ENCODE measurements at places on chromosomes 3 and 15.
A peak's percentile ranks its signal among the peaks of the same experiment; 100 is the strongest.

GRCh38 chr3:196513697-196514349 lies 1.3 kb downstream of the SMCO1 start:
- DNase-seq: no peak

DNA sequence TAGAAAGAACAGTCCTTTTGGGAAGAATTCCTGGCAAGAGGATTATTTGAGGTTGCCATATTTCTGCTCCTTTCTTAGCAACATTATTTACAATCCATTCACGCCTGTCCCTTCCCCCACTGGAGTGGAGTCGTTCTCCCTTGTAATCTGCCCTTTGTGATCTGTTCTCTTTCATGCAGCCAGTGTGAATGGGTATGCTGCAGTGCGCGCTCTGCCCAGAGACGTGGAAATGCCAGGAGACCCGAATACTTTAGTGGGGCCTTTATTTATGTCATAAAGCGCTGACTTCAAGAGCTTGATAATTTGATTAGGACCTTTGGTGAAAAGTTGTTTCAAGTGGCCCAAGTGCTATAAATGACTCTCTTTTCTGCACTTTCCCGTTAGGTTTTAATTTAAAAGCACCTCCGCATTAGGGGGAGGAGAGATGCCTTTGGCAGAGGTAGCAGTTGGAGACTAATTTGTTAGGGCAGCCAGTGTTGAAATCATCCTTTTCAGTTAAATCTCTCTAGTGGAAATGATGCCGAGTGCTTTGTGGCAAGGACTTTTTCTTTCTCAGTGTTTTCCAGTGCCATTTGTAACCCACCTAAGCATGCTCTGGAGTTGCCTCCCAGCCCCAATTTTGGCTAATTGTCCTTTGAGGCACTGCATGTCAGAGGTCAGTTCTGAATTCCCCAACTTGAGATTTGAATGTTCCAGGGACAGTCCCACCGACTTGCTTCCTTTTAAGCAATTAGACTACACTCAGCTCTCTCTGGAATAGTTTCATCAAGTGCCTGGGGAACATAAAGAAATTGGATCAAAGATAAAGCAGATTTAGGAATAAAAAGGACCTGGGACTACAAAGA lies 52.4 kb downstream of the PSMD6 start:
- DNase-seq: no peak

GRCh38 chr3:11221818-11222415 lies 50.3 kb upstream of the ATG7 start:
- DNase-seq: no peak

DNA sequence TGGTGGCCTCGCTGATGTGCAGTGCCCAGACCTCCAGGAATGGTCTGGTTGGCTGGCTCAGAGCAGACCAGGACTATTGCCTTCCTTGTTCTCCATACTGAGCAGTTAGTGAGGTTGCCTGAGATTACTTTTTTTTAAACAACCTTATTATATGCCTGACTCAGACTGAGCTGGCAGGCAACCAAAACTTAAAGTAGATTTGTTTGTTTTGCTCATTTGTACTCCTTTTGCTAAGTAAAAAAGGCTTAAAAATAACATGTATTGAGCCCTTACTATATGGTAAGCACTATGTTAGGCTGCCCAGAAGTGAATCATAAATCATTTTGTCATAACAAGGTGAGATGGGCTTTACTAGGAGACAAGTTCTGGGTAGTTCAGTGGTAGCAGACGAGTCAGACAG lies 92.4 kb downstream of the GHSR start:
- DNase-seq: no peak

GRCh38 chr3:185958626-185959025 lies 20.8 kb upstream of the TRA2B start:
- no peak for DNase-seq

DNA sequence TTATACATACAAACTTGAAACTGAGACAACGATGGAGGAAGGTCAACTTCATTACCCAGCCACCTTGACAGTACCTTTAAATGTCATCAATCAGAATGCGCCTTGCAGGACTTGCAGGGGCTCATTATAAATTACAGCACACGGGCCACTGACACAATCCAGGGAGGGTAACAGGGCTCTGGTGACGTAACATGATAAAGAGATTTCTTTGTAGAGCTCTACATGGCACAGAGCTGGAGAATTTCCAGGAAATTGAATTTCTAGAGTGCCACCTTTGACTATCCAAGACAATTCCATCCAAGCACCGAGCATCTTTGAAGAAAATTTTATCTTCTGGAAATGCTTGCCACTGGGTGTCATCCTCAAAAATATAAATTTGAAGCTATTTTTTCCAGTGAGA lies 486.0 kb downstream of the FOXP1 start:
- DNase-seq: no peak

DNA sequence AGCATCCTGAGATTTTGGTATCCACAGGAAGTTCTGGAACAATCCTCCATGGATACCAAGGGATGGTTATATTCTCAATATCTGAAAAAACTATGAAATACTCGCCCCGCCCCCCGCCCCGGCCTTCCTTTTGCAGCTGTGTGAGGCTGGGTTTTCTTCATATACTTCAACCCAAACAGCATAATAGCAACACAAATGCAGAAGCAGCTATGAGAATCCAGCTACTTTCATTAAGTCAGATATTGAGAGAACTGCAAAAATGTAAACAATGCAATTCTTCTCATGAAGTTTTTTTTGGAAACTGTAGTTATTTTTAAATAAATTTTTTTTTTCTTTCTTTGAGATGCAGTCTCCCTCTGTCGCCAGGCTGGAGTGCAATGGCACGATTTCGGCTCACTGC lies 10.9 kb upstream of the IDH2 start:
- no peak for DNase-seq

DNA sequence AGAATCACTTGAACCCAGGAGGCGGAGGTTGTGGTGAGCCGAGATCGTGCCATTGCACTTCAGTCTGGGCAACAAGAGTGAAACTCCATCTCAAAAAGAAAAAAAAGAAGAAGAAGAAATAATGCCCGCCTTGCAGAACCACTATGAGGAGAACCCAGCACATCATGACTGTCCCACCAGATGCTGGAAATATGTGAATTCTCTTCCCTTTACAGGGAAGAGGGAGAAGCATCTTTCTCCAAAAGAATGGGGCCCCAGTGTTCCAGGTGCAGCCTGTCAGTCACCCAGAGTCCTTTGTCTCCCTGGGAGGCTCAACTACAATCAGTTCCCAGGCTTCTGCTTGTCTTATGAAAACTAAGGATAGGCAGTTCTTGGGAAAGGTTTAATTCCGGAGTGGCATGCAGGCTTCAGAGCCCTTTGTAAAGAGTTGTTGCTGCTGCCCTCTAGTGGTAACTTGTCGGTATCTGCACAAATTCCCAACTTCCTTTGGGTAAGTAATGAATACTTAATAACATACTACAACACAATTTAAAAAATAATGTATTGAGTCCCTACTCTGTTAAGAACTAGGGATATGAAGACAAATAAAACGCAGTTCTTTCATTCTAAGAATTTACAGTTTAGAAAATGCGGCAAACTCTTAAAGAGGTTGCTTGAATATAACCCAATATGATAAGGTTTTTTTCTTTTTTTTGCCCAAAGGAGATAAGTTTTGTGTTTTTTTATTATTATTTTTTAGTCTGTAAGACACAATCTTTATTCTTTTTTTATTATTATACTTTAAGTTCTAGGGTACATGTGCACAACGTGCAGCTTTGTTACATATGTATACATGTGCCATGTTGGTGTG lies 18.6 kb upstream of the TICRR start:
- no peak for DNase-seq

DNA sequence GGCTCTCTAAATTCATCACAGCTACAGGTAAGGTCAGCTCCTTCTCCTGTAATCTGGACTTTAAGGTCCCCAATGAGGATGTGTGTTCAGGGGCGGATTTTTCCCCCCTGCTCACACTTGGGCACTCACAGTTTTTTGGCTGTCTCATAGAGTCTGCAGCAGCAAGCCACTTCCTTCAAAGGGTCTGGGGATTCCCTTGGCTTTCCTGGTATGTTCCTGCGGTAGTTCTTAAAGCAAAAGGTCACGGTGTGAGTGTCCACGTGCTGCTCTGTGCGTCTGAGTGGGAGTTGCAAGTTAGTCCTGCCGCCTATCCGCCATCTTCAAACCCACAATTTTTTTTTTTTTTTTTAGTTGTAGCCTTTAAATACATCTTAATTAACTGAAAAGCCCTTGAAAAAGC lies 15.4 kb upstream of the CFAP20DC start:
- no peak for DNase-seq

DNA sequence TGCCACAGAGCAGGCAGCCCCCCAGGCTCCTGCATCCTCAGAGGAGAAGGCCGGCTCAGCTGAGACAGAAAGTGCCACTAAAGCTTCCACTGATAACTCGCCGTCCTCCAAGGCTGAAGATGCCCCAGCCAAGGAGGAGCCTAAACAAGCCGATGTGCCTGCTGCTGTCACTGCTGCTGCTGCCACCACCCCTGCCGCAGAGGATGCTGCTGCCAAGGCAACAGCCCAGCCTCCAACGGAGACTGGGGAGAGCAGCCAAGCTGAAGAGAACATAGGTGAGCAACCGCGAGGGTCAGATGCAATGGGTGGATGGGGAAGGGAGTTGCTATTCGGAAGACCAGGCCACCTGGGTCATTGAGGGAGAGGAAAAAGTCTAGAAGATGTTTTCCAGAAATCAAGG lies 53.0 kb downstream of the GAP43 start:
- no peak for DNase-seq

GRCh38 chr3:46484911-46485778 lies 12.6 kb upstream of the RTP3 start:
- no peak for DNase-seq

DNA sequence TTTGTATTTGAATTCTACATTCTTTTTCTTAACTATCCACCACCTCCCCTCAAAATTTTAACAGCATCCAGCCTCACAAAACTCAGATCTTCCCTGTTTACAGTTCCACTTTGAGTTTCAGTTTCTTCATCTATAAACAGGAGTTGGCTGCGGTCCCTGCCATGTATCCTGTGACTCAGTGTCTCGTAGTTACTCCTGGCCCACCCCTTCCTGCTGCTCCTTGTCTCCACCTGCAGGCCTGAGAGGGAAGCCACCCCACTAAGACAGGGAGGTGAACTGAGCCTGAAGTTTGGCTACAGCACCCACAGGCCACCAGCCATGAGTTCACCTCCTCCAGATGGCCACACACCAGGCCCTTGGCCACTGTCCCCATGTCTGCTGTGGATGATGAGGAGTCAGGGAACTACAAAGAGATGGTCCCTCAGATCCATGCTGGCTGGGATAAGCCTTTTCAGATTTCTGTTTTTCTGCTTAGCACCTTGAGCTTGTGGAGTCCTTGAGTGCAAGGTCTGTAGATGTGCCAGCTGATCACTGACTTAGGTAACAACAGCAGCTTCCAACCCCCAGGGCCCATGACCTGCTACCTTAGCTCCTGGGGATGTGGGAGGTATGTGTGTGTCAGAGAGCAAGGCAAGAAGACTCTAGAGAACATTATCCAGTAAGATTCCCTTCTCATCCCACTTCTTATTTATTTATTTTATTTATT lies 37.5 kb downstream of the CD86 start:
- DNase-seq: peak; percentile 57

GRCh38 chr15:43776718-43777266 lies at the start of gene ELL3:
ELL3 (minus strand) TSS chr15:43776966; CDS start chr15:43776901, 65 bp downstream.
- DNase-seq: peak; percentile 88

DNA sequence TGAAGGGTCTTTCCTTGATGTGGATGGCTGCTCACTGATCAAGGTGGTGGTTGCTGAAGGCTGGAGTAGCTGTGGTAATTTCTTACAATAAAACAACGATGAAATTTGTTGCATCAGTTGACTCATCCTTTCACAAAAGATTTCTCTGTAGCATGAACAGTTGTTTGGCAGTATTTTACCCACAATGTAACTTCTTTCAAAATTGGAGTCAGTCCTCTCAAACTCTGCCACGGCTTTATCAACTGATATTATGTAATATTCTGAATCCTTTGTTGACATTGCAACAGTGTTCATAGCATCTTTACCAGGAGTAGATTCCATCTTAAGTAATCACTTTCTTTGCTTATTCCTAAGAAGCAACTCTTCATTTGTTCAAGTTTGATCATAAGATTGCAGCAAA lies 252.6 kb downstream of the UBE2E2 start:
- no peak for DNase-seq

DNA sequence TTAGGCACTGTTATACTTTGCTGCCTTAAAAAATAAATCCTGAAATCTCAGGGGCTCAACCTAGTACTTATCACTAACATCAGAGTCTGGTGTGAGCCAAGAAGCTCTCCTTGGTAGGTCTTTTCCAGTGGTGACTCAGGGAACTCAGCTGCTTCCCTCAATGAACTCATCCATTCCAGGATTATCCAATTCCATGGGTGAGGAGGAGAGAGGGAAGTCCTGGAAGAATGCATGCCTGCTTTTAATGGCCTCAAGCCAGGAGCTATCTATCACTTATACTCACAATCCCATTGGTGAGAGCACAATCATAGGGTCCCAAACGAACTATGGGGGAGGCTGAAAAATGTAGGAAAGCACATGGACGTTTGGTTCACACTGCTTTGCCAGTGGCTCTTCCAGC lies 113.6 kb downstream of the POLR2M start:
- no peak for DNase-seq

DNA sequence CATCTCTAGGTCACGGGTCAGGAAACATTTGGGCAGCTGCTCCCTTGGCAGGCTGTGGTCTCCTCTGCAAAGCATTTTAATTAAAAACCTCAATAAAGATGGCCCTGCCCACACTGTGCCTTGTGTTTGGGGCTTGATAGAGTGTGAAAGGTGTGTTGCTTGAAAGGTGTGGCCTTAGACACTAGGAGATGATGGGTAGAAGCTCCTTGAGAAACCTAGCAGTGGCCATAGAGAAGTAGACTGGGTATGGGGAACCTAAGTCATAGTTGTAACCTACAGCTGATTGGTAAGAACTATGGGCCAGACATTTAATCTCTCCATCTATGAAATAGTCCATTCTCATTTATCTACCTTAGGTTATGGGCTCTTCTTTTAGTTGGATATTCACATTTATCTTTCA lies 3.3 kb downstream of the JAGN1 start:
- DNase-seq: no peak

- DNase-seq: no peak
Measured at GRCh38 chr3:38165722-38166387, 518 bp downstream of the OXSR1 start.

DNA sequence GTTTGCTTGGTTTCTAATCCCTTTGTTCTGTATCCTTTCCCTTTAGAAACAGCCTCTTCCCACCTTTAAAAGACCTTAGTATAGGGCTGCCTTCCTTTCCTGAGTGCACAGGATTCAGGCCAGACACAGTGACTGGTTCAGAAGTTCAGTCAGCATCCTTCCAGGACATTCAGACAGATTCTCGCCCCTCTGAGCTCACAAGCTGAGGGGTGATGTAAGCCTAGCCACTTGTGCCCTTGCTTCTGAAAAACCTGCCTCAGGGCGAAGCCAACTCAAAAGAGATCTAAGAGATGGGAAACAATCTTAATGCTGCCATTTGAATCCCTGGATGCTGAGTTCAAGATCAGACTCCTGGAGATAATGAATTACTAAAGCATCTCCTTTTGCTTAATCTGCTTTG lies 6.7 kb upstream of the NSMCE3 start:
- no peak for DNase-seq

DNA sequence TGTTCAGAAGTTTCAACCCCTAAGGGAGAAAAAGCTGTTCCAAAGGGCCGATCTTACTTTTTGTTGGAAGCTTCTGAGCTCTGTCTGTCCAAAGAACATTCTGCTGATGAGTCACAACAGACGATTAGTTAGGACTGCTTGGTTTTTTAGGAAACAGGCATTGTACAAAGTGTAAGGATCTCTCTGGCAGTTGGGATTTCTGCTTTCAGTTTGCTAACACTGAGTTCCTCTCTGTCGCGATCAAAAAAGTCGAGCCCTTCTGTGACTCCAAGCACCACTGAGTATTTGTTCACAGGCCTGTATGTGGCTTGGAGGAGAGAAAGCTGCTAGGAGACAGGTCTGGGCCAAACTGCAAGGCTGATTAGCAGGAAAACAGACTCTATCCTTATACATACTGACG lies 91.8 kb upstream of the PFN2 start:
- no peak for DNase-seq

GRCh38 chr3:191262650-191263049 lies 63.6 kb downstream of the OSTN start:
- no peak for DNase-seq
